ENCODE measurements at places on chromosomes 5 and 9. TPM values are rescaled to one million over a fixed set of nuclear protein-coding genes. Genes with fewer than 3 reads are reported as not detected.

Gene ANKRD31
- 0.78 TPM for total RNA-seq

Gene C9orf153
- total RNA-seq = 0.14 TPM

Gene CSF1R
- total RNA-seq = 165 TPM

Gene TMEFF1
- total RNA-seq = not detected

Gene PPIC
- total RNA-seq = 20.3 TPM

Gene CAMK2A
- not detected for total RNA-seq

Gene BSPRY
- 10.3 TPM for total RNA-seq

Gene DPH7
- total RNA-seq = 23.9 TPM

Gene MRPS2
- 69.3 TPM for total RNA-seq

Gene PCDHA11
- 0.31 TPM for total RNA-seq

Gene SPINK13
- not detected for total RNA-seq

Gene GPR151
- not detected for total RNA-seq

Gene NIPAL4
- total RNA-seq = not detected

Gene GGTA1
- 1.5 TPM for total RNA-seq

Gene NPR2
- 21.5 TPM for total RNA-seq
